DMS79 treated with DMSO at 0.1 percent for 48 hours (cell line): ENCODE measurements at places on chromosomes 5 and 9.

GRCh38 chr5:113147101-113147508 is 170.5 kb downstream of the DCP2 start:
- DNase-seq: no peak

DNA sequence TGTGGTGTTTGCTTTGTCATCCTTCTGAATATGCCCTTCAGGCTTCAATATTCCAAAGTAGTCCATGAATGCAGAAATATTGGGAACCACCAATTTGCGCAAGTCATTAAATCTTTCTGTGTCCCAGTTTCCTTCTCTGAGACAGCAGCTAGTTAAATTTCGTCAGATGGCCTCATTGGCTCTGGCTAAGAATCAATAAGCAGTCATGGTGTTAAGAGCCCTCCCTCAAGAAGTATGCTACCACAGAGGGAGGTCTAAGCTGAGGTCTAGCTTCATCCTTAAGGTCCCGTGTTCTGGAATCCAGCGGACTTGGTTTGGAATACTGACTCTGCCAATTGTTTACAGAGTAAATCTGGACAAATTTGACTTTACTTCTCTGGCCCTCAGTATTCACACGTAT is 59.1 kb upstream of the C5orf58 start:
- DNase-seq: no peak

DNA sequence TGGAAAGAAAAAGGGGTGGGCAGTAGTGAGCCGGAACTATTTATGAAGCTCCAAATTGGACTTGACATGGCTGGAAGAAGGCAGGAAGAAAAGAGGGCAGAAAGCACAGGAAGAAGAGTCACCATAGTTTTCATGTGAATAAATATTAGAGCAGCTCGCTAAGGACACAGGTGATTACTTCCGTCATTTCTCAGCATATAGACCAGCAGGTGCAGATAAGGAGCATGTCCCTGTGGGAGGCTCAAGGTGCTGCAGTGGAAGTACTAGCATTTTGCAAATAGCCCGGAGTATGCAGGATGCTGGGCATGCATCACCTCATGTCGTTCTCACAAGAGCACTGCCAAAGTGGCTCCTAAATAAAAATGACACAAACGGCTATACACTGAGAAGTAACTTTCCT is 71.3 kb upstream of the HTR4 start:
- DNase-seq: peak; percentile 0

DNA sequence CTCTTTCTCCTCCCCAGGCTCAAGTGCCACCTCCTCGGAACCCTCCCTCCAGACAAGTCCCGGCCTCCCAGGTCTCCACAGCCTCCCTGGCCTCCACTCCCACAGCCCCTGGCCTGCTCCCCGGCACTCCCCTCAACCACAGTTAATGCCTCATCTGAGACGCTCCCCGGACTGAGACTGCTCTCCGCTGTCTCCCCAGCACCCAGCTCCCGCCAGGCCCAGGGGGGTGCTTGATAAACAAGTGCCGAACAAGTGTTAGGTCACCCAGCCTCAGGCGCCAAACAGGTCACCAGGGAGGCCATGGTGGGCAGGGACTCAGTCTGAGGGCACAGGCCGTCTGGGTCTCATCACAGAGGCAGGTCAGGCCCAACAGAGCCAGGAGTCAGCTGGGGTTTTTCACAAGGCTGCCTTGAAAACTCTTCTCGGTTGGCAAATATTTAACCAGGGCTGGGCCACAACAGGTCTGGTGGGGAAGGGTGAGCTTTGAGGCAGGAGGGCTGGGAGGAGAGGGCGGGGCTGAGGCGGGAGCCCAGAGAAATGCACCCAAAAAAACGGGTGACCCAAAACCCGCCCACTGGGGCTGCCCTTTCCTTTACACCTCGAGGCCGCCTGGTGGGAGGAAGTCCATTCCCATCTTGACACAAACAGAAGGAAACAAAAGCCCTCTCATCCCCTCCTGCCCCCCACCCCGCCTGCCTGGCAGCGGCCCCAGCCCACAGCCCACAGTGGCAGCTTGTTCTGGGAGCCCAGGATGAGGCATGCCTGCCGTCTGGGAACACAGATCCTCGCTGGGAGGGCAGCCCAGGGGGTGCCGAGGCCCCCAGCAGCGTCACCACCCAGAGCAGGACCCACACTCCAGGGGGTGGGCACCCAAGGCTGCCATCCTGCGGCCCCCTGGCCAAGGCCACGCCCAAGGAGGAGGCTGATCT is 66.6 kb upstream of the STXBP1 start:
- DNase-seq: no peak

DNA sequence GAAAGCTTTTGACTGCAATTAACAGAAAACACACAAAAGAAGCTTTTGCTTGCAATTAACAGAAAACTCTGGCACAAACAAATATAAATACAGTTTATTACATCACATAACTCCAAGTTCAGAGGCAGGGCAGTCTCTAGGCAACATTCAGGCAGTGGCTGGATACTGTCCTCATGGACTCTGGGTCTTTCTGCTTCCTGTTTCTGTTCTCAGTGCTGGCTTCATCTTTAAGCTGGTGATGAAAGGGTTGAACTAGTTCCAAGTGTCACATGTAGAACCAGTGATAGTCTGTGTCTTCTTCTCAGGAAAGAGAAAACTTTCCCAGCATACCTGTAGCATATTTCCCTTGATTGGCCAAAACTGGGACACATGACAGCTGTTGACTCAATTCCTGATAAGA is 222.6 kb upstream of the GLRA1 start:
- DNase-seq: no peak

GRCh38 chr5:135446615-135447014 is 533 bp downstream of the DCANP1 start:
- DNase-seq: no peak

DNA sequence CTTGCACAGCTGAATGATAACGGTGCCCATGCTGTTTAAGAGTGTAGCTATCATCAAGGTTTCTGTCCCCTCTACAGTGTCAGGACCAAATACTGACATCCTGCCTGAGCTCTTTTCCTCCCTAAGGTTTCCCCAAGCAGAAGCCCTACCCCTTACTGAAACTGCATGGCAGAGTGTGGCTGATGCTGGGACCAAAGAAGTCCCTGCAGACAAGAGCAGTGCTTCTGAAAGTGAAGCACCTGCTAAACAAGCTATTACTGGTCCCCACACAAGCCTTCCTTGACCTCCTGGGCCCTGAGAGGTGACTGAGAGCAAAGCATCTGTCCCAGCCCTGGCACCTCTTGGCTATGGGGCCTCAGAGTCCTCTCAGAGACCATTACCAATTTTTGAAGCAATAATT is 56.1 kb downstream of the CFAP90 start:
- DNase-seq: no peak

GRCh38 chr9:136631038-136632000 is 31.4 kb upstream of the EGFL7 start:
- DNase-seq: peak; percentile 64

DNA sequence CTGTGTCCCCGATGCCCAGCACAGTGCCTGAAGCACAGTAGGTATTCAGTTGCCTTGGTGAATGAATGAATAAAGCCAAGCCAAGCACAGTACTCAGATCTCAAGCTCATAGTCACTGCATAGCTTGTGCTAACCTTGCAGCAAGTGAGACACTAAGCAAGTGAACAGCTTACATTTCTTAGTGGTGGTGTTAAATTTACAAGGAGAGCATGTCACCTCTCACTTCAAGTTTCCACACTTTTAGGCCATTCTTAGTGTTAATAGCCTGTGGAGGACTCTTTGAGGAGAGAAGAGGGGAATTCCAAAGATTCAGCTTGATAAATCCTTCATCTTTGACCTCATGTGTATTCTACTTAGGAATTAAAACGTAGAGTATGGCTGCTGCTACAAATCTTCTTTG is 104.7 kb downstream of the C9orf152 start:
- DNase-seq: no peak

DNA sequence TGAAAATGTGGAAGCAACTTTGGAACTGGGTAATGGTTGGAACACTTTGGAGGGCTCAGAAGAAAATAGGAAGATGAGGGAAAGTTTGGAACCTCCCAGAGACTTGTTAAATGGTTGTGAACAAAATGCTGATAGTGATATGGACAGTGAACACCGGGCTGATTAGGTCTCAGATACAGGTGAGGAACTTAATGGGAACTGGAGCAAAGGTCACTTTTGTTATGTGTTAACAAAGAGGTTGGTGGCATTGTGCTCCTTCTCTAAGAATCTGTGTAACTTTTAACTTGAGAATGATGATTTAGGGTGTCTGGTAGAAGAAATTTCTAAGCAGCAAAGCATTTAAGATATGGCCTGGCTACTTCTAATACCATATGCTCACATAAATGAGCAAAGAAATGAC is 36.4 kb upstream of the CXCL14 start:
- DNase-seq: no peak

DNA sequence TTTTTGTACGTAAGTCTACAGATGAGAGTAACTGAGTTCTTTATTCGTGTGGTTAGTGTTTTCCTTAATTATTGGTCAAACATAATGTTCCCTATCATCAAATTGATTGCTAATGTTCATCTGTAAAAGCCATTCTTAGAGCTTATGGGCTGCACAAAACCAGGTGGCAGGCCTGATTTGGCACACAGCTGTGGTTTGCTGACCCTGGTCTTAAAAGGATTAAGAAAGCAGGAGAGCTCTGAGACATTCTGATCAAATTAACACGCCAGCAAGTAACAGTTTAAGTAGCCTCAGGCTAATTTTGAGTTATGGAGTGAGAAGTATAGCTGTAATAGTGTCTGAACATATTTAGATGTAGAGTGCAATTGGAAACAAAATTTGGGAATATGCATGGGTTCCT is 63.2 kb downstream of the PRR16 start:
- DNase-seq: no peak

DNA sequence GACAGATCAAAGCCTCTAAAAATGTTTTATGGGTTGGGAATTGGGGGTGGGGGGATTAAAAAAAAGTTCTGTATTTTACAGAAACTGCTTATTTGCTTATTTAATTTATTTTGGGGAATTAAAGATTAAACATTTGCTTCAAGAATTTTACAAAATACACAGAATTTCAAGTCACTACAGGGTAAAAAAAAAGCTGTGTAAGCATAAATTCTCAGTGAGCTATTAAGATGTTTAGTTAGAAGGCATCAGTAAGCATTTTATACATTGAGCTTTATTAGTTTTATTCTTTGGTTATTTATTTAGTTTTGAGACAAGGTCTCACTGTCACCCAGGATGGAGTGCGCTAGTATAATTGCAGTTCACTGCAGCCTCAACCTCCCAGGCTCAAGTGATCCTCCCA is 5.2 kb downstream of the BDP1 start:
- no peak for DNase-seq

DNA sequence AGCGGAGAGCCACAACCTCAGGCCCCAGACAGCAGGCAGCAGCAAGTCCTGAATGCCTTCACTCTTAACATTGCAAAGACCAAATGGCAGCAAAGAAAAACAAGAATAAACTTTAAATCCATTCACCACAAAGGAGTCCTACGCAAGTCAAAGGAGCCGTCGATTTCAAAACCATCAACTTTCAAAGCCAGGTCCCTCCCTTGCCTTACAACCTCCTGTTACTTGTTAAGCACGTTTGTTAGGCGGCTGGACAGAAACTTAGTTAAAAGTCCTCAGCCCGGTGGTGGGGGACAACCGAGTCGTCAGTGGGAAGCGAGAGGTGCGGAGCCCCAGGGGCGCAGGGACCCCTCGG is 938 bp downstream of the LPAR1 start:
- DNase-seq: no peak
